CD4-positive, alpha-beta T cell treated with Interferon alpha-2 for 1 hour (primary cell): ENCODE measurements at places on chromosomes 3 and 15.

- no peak for DNase-seq
These were observed at the start of gene AGTR1 for GRCh38 chr3:148697306-148698189. Gene AGTR1 (plus strand): TSS chr3:148697903. CDS start chr3:148741036, 43,133 bp downstream.

DNA sequence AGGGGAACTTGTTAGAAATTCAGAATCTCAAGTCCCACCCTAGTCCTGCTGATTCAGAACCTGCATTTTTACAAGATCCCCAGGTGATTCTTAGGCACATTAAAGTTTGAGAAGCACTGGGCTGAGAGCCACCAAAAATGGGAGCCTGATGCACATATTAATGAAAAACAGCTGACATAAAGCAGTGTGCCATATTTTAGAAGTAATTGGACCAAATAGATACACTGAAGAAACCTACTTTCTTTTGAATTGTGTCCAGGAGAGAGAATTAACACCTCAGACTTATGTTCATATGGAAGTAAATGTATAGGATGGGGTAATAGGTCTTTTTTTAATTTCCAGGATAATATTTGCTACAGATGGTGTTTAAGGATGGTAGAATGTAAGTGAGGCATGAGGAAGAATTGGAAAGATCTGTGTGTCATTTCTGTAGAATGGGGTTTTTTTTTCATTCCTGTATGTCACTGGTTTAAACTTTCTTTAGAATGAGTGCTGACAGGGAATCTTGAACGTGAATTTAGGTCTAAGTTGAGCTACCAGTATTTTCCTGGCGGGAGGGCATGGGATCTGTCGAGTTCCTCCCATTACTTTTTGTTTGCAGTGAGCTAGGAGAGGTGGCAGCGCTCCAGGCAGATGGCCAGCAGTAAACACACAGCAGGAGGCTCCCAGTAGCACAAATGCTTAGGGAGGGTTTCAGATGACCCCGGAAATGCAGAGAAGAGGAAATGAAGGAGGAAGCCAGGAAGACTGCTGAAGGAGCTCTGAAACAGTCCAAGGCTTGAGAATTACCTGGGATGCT is 185.6 kb downstream of the PLCL2 start:
- no peak for DNase-seq

DNA sequence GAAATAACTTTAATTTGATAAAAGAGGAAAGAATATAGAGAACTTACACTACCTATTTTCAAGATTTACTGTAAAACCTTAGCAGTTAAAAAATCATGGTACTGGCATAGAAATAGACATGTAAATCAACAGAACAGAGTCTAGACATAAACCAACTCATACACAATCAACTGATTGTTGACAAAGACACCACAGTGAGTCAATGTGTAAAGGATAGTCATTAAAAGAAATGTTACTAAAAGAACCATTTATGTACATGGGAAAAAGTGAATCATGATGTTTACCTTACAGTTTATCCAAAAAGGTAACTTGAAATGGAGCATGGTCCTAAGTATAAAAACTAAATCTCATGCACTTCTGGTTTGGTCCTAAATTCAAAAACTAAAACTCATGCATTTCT is 847.4 kb downstream of the IGSF11 start:
- no peak for DNase-seq

GRCh38 chr3:173301647-173302046 is 95.9 kb upstream of the NLGN1 start:
- DNase-seq = no peak

GRCh38 chr15:97234851-97235610 is 725.5 kb upstream of the ARRDC4 start:
- DNase-seq = no peak

DNA sequence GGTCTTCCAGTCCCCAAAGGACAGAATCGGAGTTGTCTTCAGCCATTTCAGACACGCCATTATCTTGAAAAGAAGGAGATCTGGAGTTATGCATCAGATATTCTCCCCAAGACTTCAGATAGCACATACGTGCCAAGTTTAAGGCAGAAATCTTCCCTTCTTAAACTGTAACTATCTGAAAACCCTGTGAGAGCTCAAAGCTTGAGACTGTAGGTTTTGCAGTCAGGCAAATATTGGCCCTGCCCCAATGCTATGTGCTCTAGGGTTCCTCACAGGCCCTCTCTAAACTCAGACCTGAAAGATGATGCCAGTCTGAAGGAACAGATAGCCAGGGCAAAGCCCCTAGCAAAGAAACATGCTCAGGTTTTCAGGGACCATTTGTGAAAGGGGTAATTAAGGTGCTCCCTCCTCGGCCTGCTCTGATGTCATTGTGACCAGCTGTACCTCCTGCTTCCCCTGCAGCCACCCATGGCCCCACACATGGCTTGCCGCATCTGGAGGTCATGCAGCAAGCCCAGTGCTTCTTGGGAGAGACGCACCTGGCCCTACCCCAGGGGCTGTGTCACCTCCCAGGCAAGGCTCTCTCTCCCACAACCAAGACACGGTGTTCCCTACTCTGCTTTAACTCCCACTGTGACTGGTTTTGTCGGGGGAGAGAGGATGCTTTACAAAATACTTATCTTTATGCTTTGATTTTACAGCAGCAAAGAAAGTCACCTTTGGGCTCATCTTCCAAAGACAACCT is 53.4 kb upstream of the POMGNT2 start:
- no peak for DNase-seq

DNA sequence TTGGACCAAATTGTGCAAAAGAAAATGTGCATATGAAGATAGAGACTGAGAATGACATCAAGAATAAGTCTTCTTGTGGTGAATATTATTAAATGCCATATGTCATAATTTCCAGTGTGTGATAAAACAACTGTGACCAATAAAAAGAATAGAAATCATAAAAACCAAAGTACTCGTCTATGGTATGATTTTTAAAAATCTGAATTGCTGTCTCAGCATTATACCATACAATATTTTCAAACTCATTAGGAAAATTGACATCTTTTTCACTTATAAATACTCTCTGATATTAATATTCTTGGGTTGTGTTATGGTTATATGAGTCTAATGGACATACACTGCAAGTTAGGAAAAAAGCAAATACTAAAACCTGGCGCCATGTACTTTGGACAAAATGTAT is 279.4 kb downstream of the ROBO1 start:
- DNase-seq = no peak

- no peak for DNase-seq
These were observed 410.3 kb upstream of the ZNF385D start for GRCh38 chr3:22161315-22161714.

DNA sequence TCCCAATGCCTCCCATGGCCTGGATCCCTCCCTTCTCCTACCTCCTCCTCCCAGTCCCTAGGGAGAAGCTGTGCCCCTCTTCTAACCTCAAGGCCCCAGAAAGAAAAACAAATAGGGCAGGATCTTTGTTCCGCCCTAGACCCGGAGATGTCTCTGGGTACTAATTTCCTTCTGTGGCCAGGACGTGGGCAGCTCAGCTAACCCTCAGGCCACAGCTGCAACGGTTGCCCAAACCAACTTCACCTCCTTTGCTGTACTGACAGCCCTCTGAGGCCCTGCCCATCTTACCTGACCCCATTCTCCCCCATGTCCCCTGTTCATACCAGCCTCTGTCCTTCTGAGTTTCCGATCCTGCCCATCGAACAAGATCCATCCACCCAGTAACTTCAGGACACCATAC is 70.7 kb downstream of the SRGAP3 start:
- no peak for DNase-seq

- DNase-seq = no peak
These were observed 190.3 kb upstream of the CDIN1 start for GRCh38 chr15:36389107-36389506.

DNA sequence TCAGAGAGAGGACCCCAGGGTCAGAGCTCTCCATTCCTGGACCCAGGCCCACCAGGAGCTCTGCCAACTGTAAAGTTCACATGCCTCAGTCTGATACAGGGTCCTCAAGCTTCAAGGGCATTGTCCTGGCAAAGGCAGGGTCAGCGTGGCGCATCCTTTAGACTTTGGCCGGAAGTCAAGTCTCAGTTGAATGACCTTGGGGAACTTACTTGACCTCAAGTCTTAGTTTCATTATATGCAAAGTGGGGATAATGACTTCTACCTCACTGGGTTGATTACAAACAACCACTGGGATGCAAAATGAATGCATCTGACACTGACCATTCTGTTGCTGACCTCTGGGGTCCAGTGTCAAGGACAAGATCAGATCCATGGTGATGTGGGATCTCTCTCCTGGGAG is 70.6 kb upstream of the CTSH start:
- no peak for DNase-seq

- DNase-seq = no peak
These were observed 54.7 kb downstream of the CTDSPL2 start for GRCh38 chr15:44482090-44482489.

DNA sequence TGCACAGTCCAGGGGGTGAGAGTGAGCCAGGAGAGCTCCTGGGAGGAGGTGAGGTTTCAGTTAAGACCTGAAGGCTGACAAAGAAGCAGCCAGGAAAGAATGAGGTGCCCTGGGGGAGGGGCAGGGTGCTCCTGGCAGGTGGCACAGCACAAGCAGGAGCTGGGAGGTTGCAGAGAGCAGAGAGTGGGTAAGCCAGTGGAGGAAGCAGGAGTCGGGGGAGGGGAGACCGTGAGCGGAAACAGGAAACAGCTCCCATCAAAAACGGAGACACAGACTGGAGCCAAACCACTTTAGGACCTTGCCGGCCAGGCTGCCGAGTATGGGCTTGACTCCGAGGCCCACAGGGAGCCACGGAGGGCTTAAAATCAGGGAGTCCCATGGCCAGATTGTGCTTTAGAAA is 12.1 kb upstream of the FBLN2 start:
- DNase-seq = no peak

DNA sequence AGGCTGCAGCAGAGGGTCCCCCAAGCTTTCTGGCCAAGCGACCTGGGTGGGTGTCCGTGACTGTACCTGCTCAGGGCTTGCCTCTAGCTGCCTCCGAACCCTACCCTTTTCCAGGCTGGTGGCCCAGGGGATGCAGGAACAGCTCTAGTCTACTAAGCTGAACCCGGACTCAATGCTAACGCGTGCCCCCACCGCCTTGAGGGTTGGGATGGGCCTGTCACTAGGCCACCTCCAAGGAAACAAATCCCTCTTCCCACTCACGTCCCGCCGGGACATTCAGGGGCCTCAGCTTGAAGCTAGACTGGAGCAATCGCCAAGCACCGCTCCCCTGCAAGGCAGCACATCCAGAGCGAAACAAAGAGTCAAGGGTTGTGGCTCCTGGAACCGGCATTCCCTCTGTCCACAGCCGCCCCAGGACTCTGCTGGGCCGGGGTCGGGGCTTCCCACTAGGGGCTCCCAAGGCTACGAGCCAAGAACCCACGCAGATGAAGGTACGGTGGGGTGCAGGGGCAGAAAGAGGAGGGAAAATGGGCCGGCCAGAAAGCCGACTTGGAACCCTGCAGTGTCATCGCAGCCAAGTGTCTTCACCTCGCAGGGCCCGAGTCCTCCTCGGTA is 2.9 kb downstream of the FBXL22 start:
- DNase-seq = no peak

GRCh38 chr3:138862531-138862923 is 27.8 kb upstream of the PIK3CB start:
- no peak for DNase-seq

DNA sequence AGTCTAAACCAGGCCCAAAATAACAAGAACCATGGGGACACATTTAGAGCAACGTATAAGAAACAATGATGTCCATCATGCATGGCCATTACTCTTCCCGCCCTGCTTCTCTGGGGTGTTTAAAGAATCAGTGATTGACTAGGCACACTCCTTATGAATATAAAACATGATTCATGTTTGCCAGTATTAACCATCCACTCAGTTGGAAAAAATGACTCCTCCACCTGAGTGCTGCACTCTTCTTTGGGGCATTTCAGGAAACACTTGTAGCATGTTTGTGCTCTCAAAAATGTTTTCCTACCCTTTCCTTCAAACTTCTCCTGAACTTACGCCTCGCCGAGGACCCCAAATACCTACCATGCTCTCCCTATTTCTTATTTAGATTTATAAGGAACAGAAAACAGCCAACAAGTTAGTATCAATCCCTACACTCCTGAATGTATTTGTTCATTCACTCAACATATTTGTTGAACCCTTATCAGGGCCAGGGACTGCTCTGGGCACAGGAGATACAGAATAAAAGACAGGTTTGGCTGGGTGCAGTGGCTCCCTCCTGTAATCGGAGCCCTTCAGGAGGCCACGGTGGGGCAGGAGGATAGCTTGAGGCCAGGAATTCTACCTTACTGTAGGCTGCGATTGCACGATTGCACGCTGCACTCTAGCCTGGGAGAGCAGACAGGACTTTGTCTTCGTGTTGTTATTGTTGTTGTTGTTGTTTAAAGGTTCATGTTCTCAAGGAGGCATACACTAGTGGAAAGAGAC is 137.0 kb downstream of the TMCO5A start:
- no peak for DNase-seq

- no peak for DNase-seq
These were observed 38.4 kb downstream of the RASGRF1 start for GRCh38 chr15:79051941-79052731.

- DNase-seq = peak; percentile 79
These were observed 8.6 kb downstream of the GPR15 start for GRCh38 chr3:98540346-98540745.

- no peak for DNase-seq
These were observed 259.4 kb upstream of the PROK2 start for GRCh38 chr3:72044231-72044855.

- DNase-seq = no peak
These were observed 9.7 kb downstream of the ZIC4 start for GRCh38 chr3:147396712-147397046.
